Fibroblast of the aortic adventitia (primary cell): ENCODE measurements at places on chromosomes 4 and X.

GRCh38 chr4:137213372-137214173 lies 318.7 kb downstream of the PCDH18 start:
- DNase-seq: peak; percentile 63

DNA sequence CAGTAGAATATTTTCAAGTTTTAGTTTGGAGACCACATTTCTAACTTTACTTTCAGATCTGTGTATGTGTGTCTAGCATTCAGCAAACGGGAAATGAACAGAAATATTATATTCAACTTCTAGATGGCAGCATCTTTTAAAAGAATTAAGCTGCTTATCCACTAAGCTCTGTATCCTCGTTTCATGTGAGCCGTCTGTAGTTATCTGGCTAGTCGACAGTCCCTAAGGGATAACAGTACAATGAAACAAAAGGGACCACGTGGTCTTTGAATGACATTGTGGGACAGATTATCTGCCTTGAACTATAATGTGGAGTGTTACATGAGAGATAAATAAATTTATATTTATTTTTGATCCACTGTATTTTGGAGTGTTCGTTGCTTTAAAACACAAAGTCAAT lies 35.8 kb upstream of the PRSS12 start:
- DNase-seq: no peak

DNA sequence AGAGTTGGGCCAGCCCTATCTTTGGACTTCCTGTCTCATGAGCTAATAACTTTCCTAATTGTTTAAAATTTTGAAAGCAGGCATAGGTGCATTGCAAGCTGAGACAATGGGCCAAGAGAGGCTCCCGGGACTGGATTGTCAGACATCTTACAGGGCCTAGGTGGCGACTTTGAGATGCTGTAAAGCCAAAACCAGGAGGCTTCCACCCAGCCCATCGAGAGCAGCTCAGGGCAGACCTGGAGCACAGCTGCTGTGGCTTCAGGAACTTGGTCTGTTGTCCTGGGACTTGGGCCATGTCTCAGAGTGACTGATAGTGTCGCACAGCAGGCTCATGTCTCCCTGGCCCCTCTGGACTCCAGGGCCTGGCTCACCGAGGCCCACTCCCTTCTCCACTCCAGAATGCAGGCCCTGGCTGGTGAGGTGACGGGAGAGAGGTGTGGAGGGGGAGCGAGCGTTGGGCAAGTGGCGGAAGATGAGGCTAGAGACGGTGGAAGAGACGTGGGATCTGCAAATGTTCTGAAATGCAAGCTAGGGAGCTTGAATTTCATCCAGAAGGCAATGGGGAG lies 24.1 kb upstream of the MTM1 start:
- DNase-seq: no peak

GRCh38 chr4:23819041-23819511 lies 70.8 kb downstream of the PPARGC1A start:
- DNase-seq: no peak

- no peak for DNase-seq
These were observed 42.8 kb downstream of the CPXCR1 start for GRCh38 chrX:88789825-88790224.
